ENCODE measurements at places on chromosomes 12 and 14.

DNA sequence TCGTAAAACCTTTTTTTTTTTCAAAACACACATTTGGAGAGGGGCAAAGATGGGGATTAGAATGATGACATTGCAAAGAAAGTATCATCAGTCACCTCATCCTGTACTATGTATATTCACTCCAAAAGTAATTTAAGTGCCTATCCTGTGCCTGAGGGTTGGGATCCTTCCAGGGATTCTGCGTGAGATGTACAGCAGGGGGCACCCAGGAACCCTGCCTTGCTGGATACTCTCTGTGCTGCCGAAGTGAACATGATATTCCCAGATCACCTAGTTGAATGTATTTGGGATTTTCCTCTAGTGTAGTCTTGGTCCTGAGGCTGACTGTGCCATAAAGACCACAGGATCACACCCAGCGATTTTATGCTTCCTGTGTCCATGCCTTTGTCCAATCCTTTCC lies 372.7 kb downstream of the IPO8 start:
- DNase-seq, result no peak

GRCh38 chr12:1582709-1583050 lies 11.7 kb downstream of the FBXL14 start:
- no peak for DNase-seq

DNA sequence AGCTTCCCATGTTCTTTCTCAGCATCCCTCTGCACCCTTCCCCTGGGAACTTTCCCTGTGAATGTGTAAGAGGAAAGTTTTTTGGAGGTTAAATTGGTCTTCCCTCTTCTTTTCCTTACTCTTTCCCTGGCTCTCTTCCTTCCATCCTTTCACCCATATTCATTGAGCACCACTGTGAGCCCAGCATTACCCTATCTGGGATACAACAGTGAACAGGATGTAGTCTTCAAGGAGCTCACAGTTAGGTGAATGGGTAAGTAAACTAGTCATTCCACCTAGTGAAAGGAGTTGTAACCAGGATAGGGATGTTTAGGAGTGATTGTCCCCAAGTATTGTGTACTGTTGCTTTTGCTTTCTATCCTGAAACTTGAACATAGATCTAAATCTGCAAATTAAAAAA lies 123.8 kb downstream of the MYRFL start:
- no peak for DNase-seq

DNA sequence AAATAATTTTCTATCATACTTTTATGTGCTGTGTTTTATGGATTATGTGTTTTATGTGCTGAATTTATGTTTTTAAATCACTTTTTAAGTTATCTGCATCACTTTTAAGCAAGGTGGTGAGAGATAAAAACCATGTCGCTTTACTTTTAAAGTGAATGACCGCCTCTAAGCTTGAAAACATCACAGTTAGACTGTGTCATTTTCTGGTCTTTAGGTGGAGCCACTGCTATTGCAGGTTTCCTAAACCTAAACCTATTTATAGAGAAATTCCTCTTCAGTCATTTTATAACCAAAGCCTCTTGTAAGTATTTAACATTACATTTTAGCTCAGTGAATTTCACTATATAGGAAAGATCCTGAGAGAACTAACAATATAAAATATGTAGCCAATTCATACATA lies 21.0 kb upstream of the MDM2 start:
- DNase-seq, result no peak

GRCh38 chr12:2998789-2999264 lies 39.6 kb downstream of the TEAD4 start:
- DNase-seq, result peak; percentile 71

GRCh38 chr14:62053188-62053587 lies 291.0 kb downstream of the SNAPC1 start:
- DNase-seq, result no peak

GRCh38 chr12:117900561-117900960 lies 68.2 kb downstream of the KSR2 start:
- DNase-seq, result no peak

DNA sequence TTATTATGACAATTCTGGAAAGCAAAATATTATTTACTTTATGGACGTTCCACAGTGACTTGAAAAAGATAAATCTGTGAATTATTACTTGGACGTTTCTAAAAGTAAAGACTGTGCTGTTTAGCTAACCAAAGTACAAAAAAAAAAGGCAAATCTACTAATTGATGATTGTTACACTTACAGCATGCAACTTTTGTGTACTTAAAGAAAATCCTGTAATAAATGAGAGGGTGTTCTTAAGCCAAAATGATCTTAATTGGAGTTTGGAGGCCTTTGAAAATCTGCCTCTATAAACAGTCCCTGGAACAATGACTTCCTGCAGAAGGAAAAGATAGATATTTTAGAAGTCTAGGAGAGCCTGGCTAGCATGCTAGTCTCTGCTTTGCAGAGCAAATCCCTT lies 434.0 kb upstream of the SYT1 start:
- DNase-seq, result no peak

- no peak for DNase-seq
Measured at GRCh38 chr12:76277480-76277879, 70.7 kb downstream of the BBS10 start.

DNA sequence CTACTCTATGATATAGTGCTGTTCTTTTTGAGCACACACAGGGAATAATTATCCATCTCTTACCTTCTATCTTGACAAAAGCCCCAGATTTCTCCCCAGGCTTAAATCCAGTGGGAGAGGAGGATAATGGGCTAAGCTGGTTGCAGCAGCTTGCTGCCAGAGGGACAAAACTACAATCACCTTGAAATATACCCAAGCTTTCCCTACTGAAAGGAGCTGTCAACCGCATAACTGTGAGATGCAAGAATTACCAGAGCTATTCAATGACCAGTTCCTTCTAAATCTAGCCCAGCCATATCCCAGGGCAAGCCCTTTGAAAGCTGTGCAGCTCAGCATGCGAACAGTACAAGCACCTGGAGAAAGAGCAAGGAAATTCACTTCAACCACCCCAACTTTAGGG lies 943 bp upstream of the MGAT4C start:
- DNase-seq, result no peak

DNA sequence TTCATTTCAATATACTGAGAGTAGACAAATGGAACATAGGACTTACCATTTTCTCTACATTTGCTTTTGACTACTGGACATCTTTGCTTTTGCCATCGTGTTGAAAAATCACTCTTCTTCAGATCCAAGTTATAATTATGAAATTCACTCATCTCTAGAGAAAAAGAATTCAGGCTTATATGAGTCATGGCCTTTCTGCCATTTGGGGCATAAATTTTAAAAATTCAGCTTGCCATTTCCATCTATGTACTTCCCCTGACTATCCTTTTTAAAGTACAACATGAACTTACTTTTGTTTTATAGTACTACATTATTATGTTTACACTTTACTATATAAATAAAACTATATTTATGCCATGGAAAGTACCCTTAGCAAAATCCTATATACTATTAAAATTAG lies 3.0 kb downstream of the KLRK1 start:
- no peak for DNase-seq

DNA sequence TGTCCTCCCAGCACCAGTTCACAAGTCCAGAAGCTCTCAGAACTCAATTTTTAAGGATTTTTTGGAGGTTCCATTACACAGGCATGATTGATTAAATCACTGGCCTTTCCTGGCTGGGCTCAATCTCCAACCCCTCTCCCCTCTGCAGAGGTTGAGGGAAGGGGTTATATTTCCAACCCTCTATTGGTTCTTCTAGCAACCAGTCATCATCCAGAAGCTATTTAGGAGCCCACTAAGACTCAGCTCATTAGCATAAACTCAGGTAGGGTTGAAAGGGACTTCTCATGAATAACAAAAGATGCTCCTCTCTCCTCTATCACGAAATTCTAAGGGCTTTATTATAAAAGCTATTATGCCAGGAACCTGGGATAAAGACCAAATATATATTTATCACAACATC lies 41.5 kb downstream of the SPPL3 start:
- DNase-seq, result no peak

- no peak for DNase-seq
Measured at GRCh38 chr12:55626154-55626553, 10.5 kb upstream of the OR10P1 start.

GRCh38 chr12:20368114-20368650 lies at the start of gene PDE3A:
PDE3A (plus strand) TSS chr12:20368537; CDS start chr12:20369285, 748 bp downstream.
- DNase-seq, result peak; percentile 84

DNA sequence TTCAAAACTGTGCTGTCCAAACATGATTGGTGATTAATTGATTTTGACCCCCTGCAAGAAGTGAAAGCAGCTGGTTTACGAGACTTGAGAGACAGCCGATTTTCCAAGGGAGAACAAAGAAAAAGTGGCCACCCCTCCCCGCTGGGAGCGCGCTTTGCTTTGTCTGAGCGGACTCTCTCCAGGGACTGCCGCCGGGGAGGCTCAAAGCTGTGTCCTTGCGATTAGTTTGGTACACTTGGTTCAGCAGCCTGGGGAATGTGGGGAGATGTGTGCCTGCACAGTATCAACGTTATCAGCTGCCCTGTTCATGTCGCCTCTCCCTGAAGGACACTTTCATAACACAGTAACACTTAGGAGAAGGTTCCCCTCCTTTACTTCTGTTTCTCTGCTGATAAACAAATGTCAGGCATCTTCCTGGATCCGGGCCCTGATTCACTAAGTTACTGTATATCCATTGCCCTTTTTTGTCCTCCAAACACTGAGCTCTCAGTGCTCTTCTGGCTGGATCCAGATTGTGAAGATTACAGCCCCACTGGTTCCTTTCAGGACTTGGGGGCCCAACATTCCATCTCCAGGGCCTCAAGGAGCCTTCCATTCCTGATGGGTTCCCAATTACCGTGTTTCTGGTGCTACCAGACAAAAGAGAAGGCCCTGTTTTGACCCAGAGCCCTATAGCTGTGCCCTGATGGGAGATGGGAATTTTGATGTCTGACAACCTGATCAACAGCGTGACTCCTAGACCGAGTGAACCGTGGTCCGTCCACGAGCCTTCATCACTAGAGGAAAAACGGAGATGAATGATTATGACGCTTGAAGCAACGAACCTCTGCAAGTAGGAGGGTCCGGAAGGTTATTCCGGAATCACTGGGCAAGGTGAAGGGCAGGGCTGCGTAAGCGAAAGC lies 31.7 kb upstream of the TUBA1C start:
- peak; percentile 89 for DNase-seq

GRCh38 chr14:90460136-90460535 lies 63.3 kb downstream of the CALM1 start:
- no peak for DNase-seq

DNA sequence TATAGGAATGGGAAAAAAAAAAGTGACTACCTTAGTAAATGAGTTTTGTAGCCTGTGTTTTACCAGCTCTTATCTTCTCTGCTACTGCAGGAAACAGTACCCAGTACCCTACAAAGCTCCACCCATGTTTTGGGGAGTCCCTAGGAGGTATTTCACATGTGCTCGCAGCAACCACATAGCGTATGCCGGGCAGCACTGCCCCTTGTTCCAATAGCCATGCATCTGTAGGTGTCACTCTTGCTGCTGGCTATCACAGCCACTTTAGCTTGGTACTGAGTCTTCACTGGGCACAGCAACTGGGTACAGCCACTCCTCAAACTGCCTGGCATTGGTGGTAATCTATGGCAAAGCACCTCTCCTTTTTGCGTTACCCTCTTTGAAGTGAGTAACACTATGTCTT lies 2.0 kb upstream of the MDM1 start:
- no peak for DNase-seq

GRCh38 chr14:80213602-80214001 lies 2.3 kb upstream of the DIO2 start:
- peak; percentile 23 for DNase-seq

GRCh38 chr14:38536376-38537038 lies 280.6 kb upstream of the CLEC14A start:
- DNase-seq, result no peak

- peak; percentile 57 for DNase-seq
Measured at GRCh38 chr14:54175298-54175942, 218.8 kb upstream of the BMP4 start.

DNA sequence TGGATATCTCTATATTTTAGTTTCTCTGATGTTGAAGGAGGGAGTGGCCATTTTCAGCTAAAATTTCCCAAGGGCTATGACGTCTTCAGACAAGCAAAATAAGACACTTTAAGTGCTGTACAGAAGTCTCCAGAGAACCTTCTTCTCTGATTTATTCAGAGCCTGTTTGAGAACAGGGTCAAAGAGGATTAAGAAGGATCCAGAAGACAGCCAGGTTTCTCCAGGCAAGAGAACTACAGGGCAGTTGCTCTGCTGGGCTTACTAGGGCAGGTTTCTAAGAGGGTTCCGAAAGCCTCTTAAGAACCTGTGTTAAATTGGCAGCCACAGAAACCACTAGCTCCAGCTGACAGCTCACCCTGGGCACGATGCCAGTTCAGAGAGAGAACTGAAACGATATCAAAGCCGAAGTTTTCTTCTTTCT lies 1.2 kb downstream of the MGP start:
- DNase-seq, result no peak

- DNase-seq, result no peak
Measured at GRCh38 chr12:75623631-75624154, 112.3 kb upstream of the KRR1 start.

- DNase-seq, result no peak
Measured at GRCh38 chr14:63986789-63987533, 134.2 kb downstream of the SYNE2 start.

DNA sequence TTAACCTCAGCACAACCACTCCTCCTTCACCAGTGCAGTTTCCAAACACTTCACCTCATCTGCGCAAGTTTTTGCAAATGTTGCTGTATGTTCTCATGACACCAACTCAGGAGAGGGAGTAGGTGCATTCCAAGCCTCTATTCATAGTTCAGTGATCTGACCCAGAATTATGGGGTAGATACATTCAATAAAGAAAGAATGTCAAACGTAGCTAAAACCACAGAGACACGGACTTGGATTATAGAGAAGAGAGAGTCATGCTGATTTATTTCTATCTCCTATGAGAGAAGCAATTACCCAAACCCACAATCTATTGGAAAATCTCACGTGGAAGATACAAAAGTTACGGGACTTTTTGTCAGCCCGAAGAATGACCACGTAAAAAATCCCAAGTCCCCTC lies 1006.0 kb upstream of the TMEM132C start:
- no peak for DNase-seq

DNA sequence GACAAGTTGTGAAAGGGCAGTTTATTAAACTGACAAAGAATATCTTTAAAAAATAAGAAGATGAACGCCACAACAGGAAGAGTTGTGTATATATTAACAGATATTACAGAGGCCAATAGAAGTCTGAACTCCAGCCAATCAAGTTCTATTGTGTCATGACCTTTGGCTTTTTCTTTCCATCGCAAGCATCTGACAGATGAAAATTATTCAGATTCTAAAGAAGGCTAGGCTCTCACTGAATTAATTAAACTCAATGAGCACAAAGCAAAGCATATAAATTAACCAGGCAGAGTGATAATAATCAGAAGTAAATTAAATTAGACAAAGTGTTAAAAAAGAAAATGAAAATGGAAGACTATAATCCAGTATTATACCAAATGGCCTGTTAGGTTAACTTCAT lies 62.0 kb upstream of the PYGL start:
- DNase-seq, result no peak

DNA sequence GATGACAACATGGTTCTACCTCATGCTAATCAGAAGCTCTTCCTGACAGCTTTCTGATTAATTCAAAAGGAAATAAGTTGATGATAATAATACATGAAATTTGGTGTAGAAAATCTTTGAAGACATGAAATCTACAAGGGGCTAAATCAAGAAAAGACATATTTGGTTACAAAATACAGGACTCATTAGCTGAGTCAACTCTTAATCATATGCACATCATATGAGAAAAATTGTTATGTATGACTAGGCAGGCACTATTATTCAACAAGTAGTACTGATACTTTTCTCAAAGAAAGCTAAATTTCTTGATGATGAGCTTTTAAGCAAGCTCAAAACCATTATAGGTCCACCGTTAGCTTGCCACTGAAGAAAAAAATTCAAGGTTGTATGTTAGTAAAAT lies 7.1 kb downstream of the ABCC9 start:
- DNase-seq, result no peak

GRCh38 chr14:36346052-36346451 lies 25.6 kb upstream of the MBIP start:
- DNase-seq, result no peak

Measured in glutamatergic neuron (in vitro differentiated cells).